ENCODE measurements at places on chromosomes 6 and 20.

GRCh38 chr6:2733324-2733723 lies 17.4 kb downstream of the MYLK4 start:
- peak; percentile 8 for DNase-seq

DNA sequence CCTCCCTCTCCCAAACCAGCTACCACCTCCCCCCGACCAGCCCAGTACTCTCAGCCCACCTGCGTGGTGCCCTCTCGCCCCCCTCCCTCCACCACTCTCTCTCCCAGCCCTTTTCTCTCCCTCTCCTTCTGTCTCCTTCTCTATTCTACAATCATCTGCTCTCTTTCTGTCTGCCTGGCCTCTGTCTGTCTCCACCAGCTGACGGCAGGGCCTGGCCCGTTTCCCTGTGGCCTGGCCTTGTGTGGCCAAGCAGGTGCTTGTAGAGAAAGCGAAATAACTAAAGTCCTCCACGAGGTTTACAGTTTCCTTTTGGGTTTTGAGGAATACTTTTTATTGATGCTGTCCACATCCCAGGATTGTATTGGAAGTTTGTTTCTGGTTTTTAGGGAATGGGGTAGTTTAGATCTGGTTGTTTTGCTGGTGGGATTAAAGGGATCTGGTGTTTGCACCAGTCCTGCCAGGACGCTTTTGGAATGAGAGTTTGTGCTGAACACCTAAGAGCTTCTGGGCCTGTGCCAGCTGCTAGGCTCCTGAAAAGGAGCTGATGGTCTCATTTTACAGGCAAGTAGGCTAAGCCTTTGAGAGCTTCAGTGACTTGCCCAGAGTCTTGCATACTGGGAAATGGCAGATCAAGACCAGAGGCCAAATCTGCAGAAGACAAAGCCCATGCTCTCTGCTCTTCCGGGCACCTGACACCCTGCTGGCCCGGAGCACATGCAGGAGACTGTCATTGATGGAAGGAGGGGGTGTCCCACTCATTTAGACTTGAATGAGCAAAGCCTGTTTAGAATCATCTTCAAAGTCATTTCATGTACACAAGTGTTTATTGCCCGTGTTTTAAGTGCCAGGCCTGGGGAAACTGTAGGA lies 161.7 kb downstream of the SYCP2 start:
- no peak for DNase-seq

DNA sequence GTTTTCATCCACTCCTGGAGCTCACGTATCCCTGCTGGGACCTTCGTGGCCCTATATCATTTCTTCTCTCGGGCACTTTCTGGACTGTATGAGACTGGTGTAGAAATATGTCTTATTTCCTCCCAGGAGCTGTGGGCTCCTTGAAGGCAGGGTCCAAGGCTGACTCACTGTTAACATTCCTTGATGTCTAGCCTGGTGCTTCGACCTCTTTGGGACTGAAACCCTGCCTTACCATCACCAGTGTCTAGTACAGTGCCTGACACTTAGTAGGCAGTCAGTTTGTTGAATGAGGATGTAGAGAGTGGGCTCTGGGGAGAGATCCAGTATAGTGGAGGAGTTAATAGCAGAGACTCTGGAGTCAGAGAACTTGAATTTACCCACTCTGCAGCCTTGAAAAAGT lies 23.6 kb downstream of the POFUT1 start:
- DNase-seq = no peak

GRCh38 chr6:15620611-15621010 lies 42.2 kb downstream of the DTNBP1 start:
- DNase-seq = no peak

- DNase-seq = no peak
Measured at GRCh38 chr6:1941534-1941933, 303.9 kb downstream of the GMDS start.

- DNase-seq = no peak
Measured at GRCh38 chr6:158042245-158042798, 60.7 kb downstream of the SYNJ2 start.

DNA sequence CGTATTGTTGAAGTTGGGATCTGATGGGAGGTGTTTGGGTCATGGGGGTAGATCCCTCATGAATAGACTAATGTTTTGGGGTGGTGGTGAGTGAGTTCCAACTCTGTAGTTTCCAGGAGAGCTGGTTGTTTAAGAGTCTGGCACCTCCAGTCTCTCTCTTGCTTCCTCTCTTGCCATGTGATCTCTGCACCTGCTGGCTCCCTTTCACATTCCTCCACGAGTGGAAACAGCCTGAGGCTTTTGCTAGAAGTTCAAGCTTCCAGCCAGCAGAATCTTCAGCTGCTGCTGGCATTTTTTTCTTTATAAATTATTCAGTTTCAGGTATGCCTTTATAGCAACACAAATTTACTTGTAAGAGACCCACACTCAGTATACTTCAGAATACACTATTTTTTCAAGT lies 1021.6 kb downstream of the EYS start:
- no peak for DNase-seq

DNA sequence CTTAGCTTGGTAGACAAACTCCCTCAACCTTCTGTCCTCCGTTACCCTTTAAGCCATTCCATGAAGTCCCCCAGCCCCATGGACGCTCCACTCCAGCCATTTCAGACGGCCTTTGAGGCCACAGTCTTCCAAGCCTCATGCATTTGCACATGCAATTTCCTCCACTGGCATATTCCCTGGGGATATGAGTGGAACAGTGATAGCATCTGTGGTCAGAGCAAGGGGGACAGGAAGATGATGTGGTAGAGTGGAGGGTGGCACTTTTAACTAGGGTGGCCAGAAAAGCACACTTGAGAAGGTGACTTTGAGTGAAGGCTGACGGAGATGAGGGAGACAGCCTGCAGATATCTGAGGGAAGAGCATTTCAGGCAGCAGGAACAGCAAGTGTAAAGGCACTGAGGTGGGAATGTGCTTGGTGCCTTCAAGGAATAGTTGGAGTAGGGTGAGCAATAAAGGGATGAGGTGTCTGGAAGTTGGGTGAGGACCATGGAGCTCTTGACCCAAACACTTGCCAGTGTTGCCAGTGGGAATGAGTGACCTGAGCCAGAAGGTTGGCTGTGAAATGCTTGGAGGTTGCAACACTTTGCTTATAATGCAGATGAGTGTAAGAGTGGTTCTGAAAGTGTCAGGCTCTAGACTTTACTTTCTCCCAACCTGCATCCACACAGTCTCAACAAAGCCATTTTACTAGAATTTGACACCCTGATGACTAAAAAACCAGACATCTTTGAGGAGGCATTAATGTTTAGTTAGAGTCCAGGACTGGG lies 275.6 kb upstream of the SUPT3H start:
- no peak for DNase-seq

- DNase-seq = peak; percentile 29
Measured at GRCh38 chr6:161373905-161374451, 100.1 kb upstream of the AGPAT4 start.

- no peak for DNase-seq
Measured at GRCh38 chr6:31272436-31272835, 544 bp upstream of the HLA-C start.

DNA sequence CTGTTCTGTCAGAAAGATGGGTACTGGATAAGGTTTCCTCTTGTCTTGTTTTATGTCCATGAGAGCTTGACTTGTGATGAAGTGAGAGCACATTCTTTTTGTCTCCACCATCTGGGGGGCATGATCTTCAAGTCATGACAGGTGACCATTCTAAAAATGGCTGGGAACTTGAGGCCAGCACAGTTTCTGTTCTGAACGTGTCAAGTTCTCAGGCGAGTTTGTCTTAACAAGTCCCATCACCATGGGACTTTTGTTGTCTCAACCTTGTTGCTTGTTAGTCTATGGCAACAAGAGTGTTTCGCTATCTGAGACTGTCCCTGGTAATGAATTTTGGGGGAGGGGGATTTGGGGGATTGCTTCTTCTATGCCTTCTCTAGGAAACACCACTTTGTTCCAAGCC lies 25.6 kb upstream of the ENPP4 start:
- DNase-seq = no peak

- no peak for DNase-seq
Measured at GRCh38 chr6:3825331-3825831, 23.8 kb upstream of the FAM50B start.

DNA sequence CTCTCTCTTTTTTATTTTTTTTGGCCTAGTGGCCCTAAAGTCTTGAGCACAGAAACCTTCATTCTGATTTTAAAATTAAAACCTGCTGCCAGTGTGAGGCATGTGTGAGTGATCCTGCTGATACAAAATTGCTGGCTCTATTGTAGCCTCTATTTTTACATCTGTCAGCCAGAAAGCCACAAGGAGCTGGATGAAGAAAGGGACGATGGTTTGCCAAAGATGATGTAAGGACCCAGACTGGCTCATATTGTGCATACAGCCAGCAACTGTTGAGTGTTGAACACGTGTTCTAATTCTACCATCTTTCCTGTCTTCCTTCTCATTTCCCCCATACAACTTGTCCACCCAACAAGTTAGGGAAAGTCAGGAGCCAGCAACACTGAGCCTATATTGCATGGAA lies 40.8 kb upstream of the ATXN1 start:
- no peak for DNase-seq

GRCh38 chr6:14984519-14984853 lies 261.4 kb upstream of the JARID2 start:
- no peak for DNase-seq

DNA sequence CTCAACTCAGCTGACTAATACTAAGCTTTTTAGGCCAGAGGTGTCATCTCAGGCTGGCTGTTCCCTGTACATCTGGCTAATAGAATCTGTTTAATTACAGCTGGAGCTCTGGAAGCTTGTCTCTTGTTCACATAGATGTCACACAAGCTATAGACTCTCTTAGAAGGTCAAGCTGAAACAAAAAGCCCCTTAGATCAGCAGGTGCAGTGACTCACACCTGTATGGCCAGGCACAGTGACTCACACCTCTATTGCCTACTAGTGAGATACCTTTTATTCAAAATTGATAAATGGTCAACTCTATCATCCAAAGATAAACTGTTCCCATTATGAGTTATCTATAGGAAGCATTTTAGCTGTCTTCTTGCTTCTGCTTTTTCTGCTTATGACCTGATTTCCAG lies 29.9 kb upstream of the MTHFD1L start:
- DNase-seq = no peak

DNA sequence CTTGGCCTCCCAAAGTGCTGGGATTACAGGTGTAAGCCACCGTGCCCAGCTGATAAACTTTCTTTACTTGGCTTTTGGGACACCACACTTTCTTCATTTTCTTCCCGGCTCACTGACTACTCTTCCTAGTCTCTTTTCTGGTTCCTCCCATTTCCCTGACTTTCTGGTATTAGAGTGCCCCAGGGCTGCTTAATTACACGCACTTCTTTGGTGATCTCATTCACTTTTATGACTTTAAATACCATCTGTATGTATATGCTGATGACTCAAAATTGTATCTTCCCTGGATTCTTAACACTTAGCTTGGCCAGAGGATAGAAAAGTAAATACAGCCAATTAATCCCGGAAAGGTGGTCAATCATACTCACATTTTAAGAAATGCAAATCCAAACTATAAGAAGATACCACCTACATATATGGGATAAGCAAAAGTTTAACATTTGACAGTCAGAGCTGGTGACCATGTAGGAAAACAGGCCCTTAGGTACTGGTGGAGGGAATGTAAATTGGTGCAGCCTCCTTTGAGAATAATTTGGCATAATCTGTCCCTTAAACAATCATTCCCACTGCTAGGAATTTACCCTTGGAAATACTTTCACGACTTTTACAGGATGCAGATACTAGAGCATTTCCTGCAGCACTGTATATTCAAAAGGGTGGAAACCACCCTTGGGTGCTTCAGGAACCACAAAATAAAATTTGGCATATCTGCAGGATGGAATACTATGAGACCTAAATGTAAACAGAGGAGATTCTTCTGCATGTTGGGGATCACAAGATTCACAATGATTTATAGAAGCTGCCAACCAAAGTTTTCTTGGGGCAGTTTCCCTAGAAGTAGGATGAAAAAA lies 9.4 kb upstream of the NANP start:
- no peak for DNase-seq

DNA sequence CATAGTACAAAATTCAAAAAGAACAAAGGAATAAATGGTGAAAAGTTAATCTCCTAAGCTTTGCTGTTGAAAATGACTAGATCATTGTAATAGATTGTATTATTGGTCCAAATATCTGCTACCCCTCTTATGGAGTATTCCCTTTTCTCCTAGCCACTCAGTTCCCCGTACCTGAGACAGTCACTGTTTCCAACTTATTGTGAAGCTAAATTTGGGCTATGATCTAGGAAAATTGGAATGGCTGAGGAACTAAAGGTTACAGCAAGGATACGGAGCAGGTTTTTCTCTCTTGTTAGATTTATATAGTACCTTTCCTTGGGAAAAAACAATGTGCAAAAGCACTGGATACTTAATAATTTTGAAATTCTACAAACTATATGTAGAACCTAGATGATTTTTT lies 17.3 kb downstream of the DHX35 start:
- no peak for DNase-seq

- no peak for DNase-seq
Measured at GRCh38 chr6:114090626-114091025, 119.7 kb upstream of the HDAC2 start.

DNA sequence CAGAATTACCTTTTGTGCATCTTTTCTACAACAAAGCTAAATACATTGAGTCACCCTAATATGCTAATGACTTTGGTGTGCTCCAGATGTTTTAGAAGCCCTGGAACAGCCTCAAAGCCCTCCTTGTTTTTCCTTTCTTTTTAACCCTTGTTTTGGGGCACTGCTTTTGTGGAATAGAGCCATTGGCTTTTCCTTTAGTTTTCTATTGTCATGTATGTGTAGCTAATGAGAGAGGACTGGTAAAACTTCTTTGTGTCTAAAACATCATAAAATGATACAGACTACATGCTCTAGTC lies 158.8 kb downstream of the JARID2 start:
- no peak for DNase-seq

DNA sequence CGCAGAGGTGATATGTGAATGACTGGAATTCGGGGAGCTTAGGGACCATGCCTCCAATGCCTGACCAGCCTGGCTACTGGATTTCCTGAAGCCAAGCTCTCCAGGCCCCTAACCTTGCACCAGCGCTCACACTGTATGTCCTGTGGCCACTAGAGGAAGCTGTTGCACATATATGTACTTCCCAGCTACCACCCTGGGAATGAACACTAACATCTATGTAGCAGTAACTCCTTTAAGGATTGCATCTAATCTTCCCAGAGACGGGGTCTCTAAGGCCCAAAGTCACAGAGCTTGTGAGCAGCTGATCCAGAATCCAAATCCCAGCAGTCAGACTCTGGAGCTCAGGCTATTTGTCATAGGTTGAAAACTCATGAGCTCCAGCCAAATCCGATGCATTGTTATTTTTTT lies 20.4 kb upstream of the BPIFB1 start:
- DNase-seq = no peak

GRCh38 chr6:30705620-30706019 lies 11.5 kb downstream of the MDC1 start:
- DNase-seq = no peak

DNA sequence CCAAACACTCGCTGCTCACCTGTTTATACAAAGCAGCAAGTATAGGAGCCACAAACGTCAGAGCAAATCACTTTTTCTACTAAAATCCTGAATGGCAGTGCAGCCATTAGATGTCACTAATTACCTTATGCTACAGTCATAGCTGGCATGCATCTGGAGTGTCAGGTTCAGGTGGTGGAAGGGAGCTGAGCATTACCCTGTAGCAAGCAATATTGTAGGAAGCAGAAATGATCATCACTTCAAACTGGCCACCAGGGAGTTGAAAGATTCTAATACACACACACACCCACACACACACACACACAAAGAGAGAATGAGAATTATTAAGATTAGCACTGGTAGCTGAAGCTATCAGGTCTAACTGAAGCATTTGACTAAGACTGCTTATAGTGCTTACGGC lies 75.8 kb downstream of the EFHC1 start:
- DNase-seq = no peak

All from stimulated activated CD4-positive, alpha-beta T cell treated with anti-CD3 and anti-CD28 coated beads, Interleukin-12 subunit alpha, Interleukin-12 subunit beta, amount 100 ng/mL, for 24 hours (primary cell).